Neural crest cell (in vitro differentiated cells): ENCODE measurements at places on chromosomes 6 and 20. TPM values are rescaled to one million over a fixed set of nuclear protein-coding genes. Genes with fewer than 3 reads are reported as not detected.

- no peaks in the 10 kb centered on the region for H3K4me1 ChIP-seq
- H3K27me3 ChIP-seq: peaks cover 42% of the 10 kb centered on the region
- H3K27ac ChIP-seq: no peak overlapping the region
- H3K4me3 ChIP-seq: no peak overlapping the region
- DNase-seq: no peak
- no peaks in the 10 kb centered on the region for H3K36me3 ChIP-seq
Measured at GRCh38 chr6:133906050-133906449, 17.1 kb downstream of the TCF21 start.

The SIGLEC1 gene
- not detected in 2 replicates for total RNA-seq

DNA sequence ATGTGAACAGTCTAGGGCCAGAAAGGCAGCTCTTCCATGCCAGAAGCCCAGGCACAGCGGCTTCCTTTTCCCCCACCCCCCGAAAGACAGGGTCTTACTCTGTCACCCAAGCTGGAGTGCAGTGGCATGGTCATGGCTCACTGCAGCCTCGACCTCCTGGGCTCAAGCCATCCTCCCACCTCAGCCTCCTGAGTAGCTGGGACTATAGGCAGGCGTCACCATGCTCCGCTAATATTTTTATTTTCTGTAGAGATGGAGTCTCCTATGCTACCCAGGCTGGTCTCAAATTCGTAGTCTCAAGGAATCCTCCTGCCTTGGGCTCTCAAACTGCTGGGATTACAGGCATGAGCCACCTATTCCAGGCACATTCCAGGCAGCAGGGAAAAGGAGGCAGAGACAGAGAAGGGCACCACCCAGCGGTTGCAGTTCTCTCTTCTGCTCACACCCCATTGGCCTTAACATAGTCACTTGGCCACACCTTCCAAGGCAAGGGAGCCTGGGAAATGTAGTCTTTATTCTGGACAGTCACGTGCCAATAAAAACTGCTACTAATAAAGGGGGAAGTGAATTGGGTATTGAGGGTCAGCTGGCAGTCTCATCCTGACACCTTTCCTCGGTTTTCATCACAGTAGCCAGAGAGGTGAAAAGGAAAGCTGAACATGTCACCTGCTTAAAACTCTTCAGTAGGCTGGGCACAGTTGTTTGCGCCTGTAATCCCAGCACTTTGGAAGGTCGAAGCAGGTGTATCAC is 205.9 kb downstream of the ZMYND8 start:
- peak; percentile 65 for DNase-seq
- H3K4me1 ChIP-seq: peaks cover 15% of the 10 kb centered on the region
- H3K27me3 ChIP-seq: no peaks in the 10 kb centered on the region
- H3K27ac ChIP-seq: no peak overlapping the region

DNA sequence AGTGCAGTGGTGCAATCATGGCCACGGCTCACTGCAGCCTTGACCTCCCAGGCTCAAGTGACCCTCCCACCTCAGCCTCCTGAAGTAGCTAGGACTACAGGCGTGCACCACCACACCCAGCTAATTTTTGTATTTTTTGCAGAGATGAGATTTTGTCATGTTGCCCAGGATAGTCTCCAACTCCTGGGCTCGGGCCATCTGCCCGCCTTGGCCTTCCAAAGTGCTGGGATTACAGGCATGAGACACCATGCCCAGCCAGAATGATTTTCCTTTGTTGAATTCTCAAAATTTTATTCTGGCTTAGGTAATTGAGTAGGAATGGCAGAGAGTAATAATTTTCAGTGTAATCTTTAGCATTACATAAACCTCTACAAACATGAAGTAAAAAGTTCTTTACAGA is 37.1 kb downstream of the SLC16A10 start:
- no peak overlapping the region for H3K4me3 ChIP-seq
- no peak overlapping the region for H3K27ac ChIP-seq
- H3K27me3 ChIP-seq: no peaks in the 10 kb centered on the region
- DNase-seq: no peak

DNA sequence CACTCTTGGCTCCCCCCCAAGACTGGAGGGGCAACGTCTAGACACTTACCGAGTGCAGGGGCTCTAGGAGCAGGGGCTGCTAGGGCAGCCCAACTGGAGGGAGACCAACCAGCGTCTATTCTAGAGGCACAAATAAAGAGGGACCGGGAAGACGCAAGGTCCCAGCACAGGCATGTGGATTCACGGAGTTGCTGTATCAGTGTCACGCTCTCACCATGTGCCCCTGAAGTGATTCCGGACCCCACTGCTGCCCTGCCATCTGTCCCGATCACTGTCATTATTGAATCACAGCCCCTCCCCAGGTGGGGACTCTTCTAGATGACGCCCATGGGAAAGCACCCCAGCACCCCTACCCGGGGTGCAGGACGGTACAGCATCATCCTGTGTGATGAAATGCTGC is 54.2 kb downstream of the RAMACL start:
- no peak overlapping the region for H3K4me3 ChIP-seq
- no peaks in the 10 kb centered on the region for H3K27me3 ChIP-seq
- DNase-seq: no peak
- no peak overlapping the region for H3K27ac ChIP-seq
- H3K36me3 ChIP-seq: peaks cover 26% of the 10 kb centered on the region
- peaks cover under 1% of the 10 kb centered on the region for H3K4me1 ChIP-seq

- H3K27me3 ChIP-seq: no peaks in the 10 kb centered on the region
- H3K36me3 ChIP-seq: no peaks in the 10 kb centered on the region
- no peak overlapping the region for H3K27ac ChIP-seq
- DNase-seq: no peak
Measured at GRCh38 chr6:140977403-140977802, 1155.3 kb upstream of the GJE1 start.

DNA sequence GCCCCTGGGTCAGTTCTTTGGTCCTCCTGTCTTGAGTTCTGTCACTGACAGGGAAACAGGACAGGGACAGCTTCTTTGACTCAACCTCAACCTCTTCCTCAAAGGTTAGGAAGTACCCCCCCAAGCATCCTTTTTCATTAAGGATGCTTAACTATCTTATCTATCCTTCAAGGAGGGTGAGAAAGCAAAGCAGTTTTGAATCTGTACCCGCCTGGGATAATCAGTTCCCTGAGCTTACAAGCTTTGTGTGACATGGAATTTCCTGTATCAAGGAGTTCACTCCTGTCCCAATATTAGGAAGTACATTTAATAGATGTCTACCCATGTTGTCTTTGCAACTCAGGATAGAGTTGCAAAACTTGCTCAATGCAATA is 31.1 kb upstream of the PIM1 start:
- DNase-seq: no peak
- H3K36me3 ChIP-seq: no peaks in the 10 kb centered on the region
- no peak overlapping the region for H3K27ac ChIP-seq
- peaks cover 55% of the 10 kb centered on the region for H3K4me1 ChIP-seq
- H3K27me3 ChIP-seq: no peaks in the 10 kb centered on the region

- no peak for DNase-seq
- H3K27me3 ChIP-seq: no peaks in the 10 kb centered on the region
- no peak overlapping the region for H3K27ac ChIP-seq
Measured at GRCh38 chr6:146909376-146909775, 294.8 kb upstream of the STXBP5 start.

The DDO gene
- not detected in 2 replicates for total RNA-seq

The PDYN gene
- total RNA-seq: 0.55 and 0.63 TPM in 2 replicates

- H3K36me3 ChIP-seq: no peaks in the 10 kb centered on the region
- H3K27ac ChIP-seq: no peak overlapping the region
- no peak for DNase-seq
- H3K4me1 ChIP-seq: peaks cover 17% of the 10 kb centered on the region
- H3K4me3 ChIP-seq: no peak overlapping the region
Measured at GRCh38 chr20:62581308-62581707, 61.0 kb upstream of the SLCO4A1 start.

- DNase-seq: peak; percentile 87
- peaks cover 36% of the 10 kb centered on the region for H3K27me3 ChIP-seq
- H3K27ac ChIP-seq: no peak overlapping the region
- H3K36me3 ChIP-seq: no peaks in the 10 kb centered on the region
- H3K4me3 ChIP-seq: peak overlapping the region; percentile 85
Measured at GRCh38 chr6:37171970-37172812, 2.2 kb downstream of the PIM1 start.
